Activated T-cell treated with anti-CD3 and anti-CD28 coated beads, Interleukin-2, amount 50 U/mL, for 4 hours (primary cell): ENCODE measurements at places on chromosomes 5 and 9. TPM values are rescaled to one million over a fixed set of nuclear protein-coding genes. Genes with fewer than 3 reads are reported as not detected.

DNA sequence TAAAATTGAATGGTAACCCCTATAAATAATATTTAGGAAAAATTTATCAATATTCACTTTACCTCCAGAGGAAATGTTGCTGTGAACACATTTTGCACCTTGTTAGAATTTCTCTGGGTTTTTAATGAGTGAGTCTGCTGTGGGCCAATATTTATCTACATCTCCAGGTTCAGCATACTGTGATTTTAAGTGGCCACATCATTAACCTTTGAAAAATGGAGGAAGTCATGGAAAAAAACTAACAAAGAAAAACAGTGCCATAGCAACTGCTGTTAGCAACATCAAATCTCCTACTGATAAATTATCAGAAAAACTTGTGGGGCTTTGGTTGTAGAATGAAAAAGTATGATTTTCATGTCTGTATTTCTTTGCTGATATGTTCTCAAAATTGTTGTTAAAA lies 55.0 kb downstream of the CD180 start:
- no peak for DNase-seq

GRCh38 chr9:95313010-95313498 lies 4.5 kb downstream of the FANCC start:
- no peak for DNase-seq

- DNase-seq = no peak
These were observed 363 bp downstream of the ZNF454 start for GRCh38 chr5:178941361-178941760.

DNA sequence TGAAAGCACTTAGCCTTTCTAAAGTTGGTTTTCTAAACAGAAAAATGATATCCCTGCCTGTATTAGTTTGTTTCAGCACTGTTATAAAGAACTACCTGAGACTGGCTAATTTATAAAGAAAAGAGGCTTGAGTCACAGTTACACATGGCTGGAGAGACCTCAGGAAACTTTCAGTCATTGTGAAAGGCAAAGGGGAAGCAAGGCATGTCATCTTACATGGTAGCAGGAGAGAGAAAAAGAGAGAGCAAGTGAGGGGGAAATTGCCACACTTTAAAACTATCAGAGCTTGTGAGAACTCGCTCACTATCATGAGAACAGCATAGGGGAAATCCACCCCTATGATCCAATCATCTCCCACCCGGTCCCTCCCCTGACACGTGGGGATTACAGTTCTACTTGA lies 64.9 kb downstream of the FAM170A start:
- DNase-seq = no peak

Gene POU5F2
- 0.29 TPM for total RNA-seq

Gene NUTM2F
- total RNA-seq = not detected

GRCh38 chr5:66634601-66635000 lies 38.4 kb downstream of the MAST4 start:
- DNase-seq = no peak

GRCh38 chr5:98415663-98416062 lies 357.8 kb upstream of the RGMB start:
- no peak for DNase-seq
